Brain microvascular endothelial cell (primary cell): ENCODE measurements at places on chromosomes 2 and 18.

- DNase-seq: no peak
These were observed 36.7 kb downstream of the PROC start for GRCh38 chr2:127454595-127455565.

- DNase-seq: no peak
These were observed 67.6 kb downstream of the TPGS2 start for GRCh38 chr18:36761186-36761698.

DNA sequence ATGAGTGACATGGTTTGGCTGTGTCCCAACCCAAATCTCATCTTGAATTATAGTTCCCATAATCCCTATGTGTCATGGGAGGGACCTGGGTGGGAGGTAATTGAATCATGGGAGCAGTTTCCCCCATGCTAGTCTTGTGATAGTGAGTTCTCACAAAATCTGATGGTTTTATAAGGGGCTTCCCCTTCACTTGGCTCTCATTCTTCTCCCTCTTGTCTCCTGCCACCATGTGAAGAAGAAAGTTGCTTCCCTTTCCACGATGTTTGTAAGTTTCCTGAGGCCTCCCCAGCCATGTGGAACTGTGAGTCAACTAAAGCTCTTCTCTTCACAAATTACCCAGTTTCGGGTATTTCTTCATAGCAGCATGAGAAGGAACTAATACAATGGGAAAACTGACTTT lies 14.0 kb downstream of the DNAH7 start:
- no peak for DNase-seq

- DNase-seq: peak; percentile 57
These were observed 13.7 kb upstream of the ST3GAL5 start for GRCh38 chr2:85902496-85902895.

DNA sequence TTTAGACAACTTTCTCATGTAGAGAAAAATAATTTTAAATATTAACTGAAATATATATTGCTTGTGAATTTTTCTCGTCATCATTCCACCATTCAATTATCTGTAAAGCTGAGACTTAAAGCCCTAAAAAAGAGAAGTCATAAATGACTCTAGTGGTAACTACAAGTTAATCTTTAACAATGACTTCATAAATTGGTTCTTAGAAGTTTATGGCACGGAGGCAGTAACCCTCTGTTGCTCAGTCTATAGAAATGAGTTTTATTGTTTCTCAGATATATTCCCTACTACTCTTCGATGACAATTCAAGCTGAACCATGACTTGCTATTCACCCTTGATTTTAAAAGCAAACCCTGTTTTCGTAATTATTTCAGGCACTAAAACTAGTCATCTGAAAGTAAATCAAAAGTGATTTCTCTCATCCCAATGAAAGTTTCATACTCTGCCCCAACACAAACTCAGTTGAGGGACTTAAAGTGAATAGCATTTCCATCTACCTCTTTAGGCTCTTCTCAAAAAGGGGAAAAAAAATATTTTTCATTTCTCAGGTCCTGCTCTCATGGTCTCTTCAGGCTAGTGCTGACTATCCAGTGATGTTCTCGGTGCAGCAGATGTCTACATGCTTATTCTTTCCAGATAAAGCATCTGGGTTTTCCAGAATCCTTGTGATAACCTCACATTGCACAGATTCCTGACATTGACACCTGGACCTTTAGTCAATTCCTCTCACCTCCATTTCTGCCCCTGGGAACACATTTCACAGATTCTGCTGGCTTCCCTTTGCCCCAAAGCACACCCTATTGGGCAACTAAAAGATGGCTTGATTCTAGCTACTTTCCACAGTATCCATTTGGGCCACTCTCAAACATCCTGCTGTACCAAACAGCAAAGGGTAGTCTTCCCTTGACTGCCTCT lies 207.8 kb upstream of the LRATD1 start:
- no peak for DNase-seq

DNA sequence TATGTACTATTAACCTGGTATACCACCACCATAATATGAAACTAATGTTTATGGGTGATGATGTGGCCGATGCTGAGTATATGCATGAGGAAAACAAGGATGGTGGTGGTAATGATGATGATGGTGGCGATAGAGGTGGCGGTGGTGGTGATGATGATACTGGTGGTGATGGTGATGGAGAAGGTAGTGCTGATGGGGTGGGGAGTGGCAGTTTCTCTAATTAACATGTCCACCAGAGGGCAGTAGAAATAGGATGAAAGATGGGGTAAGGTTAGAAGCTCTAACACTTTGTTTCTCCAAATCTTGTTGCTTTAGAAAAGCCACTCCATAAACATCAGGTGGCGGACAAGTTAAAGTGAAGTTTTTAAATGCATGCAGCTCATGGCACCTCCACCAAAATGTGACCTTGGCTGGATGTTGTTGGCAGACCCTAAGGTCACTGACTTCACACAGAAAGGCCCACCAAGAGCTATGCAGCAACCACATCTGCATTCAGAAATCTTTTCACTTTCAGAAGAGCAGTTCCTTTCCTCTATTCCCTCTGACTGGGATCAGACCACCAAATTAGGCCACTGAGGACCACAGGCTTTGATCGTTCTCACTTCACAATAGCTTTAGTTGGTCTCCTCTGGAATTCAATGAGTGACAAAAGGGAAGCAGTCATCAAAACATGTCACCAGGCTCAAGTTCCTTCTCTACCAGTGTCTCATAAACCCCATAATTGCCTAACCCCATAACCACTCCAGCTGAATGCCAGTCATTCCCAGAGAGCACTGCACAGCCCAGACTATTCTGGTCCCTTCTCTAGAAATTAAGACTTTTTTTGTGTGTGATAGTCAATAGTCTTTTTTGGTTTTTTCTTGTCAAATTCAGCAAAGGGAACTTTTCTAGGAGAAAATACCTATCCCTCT lies 7.5 kb upstream of the BCL11A start:
- no peak for DNase-seq

GRCh38 chr18:40011201-40011600 lies 1943.8 kb upstream of the PIK3C3 start:
- DNase-seq: no peak

DNA sequence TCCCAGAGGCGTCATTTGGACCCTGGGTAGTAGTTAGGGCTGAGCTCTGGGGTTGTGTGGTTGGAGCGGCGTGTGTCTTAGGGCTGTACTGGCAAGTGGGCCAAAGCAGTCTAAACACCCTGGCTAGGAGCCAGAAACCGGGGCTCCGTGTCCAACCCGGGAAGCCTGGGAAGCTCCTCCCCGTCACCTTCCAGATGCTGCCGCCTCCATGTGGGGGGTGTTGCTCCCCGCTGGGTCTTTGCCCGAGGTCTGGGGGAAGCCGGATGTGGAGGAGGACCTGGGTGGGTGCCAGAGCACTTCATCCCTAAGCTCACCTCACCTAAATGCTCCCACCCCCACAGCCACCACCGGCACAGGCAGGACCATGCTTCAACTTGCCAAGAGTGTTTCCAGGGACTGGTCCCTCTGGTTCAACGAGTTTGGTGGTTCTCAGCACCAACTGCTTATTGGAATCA lies 25.4 kb downstream of the TET3 start:
- no peak for DNase-seq

DNA sequence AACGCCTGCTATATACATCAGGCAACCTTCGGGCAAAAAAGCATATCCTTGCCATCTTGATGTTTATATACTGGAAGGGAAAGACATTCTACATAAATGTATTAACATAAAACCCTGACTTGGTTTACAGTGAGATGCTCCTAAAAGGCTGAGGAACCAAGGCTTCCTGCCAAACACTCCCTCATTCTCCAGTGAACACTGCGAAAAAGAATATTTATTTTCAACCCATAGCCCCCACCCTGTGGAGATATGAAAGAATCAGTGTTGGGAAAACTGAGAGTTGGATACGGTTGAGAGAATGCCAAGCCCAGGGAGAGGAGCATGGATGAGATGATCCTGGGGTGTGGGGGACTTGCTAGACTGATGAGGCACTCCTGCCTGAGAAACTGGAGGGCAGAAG lies 94.9 kb downstream of the PIEZO2 start:
- DNase-seq: no peak

DNA sequence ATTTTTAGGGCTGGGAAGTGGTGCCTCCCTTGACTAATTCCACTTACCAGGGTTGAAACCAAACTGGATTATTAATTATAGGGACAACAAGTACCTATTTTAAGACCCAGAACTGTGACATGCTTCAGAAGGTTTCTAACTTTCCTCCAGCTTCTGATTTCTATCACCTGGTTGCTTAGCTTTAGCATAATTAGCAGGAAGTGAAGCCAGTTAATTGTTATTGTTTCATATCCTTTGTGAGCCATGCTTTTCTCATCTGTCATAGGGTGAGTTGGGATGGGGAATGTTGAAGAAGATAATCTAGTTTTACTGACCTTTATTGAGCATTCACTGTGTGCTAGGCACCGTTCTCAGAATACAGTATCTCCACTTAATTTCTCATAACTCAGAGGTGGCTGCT lies 3.2 kb downstream of the YPEL5 start:
- no peak for DNase-seq

DNA sequence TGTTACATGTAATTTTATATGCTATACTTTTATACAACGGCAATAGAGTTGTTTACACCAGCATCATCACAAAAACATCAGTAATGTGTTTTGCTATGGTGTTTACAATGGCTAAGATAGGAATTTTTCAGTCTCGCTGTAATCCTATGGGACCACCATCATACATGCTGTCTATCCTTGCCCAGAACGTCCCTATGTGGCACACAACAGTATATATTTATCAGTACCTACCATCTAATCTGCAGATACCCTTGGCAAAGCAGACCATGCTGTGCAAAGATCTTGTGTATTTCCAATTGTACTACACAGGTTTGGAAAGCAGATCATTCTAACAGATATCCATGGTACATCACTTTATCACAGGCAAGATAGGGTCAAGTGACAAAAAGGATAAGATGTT lies 15.3 kb downstream of the RPL31 start:
- no peak for DNase-seq

DNA sequence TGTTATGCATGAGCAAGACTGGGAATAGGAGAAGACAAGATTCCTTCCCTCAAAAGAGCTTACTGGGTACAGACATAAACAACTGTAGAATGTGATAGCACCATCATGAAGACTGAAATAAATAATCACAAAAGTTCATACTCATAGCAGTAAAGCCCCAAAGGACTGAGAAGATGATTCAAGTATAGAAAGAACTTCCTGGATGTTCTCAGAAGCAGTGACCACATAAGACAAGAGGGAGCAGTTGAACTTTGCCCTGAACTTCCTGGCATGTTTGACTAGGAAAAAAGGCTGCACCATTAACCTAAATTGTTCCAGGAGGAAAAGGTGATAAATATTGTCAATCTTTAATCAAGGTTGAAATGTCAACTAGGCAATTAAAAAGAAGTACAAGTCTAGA lies 57.8 kb upstream of the CCDC141 start:
- DNase-seq: peak; percentile 14

- no peak for DNase-seq
These were observed 5.7 kb upstream of the PTPRN start for GRCh38 chr2:219314804-219315468.

GRCh38 chr2:52222128-52222527 lies 1190.2 kb upstream of the NRXN1 start:
- DNase-seq: peak; percentile 70

- no peak for DNase-seq
These were observed 849 bp upstream of the VRK2 start for GRCh38 chr2:58045580-58046334.

- DNase-seq: no peak
These were observed 10.7 kb downstream of the PSTPIP2 start for GRCh38 chr18:46061387-46061786.
